Effector CD8-positive, alpha-beta T cell (primary cell): ENCODE measurements at places on chromosomes 16 and 17.

GRCh38 chr17:2051933-2052559, 2.9 kb upstream of the HIC1 start:
- DNase-seq: no peak

GRCh38 chr16:57190136-57190535, 4.0 kb downstream of the RSPRY1 start:
- no peak for DNase-seq

- no peak for DNase-seq
These were observed 4.2 kb upstream of the VASN start for GRCh38 chr16:4367393-4367856.

- no peak for DNase-seq
These were observed 5.9 kb upstream of the HSD11B2 start for GRCh38 chr16:67425061-67425460.

DNA sequence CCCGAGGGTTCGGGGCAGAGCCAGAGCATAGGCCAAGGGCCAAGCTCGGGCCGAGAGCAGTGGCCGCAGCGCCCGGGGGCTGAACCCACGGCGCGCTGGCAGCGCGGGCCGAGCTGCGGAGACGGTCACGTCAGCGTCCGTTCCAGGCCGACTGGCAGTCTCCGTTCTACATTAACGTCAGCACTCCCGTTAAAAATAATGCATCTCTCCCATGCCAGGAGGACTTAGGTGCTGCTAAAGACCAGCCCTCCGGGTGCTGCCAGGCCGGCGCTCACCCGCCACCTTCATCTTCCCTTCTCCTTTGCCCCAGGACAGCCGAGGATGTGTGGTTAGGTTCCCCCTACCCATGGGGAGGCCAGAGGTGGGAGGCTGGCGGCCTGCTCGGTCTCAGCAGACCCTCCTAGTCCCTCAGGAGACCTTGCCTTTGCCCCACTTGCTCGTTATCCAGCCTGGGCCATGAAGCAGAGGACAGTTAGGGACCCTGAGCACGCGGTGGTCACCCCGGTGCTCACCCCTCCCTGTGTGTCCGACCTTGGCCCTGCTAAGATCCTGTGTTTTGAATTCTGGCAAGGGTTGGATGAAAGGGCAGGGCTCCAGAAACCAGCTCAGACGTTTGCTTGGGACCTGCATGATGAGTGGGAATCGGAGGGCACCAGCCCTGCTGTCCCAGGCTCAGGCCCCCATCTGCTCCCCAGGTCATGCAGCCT, 572 bp downstream of the MPG start:
- DNase-seq: no peak
